ENCODE measurements at places on chromosomes 12 and 14. TPM values are rescaled to one million over a fixed set of nuclear protein-coding genes. Genes with fewer than 3 reads are reported as not detected.
A peak's percentile ranks its signal among the peaks of the same experiment; 100 is the strongest.

DNA sequence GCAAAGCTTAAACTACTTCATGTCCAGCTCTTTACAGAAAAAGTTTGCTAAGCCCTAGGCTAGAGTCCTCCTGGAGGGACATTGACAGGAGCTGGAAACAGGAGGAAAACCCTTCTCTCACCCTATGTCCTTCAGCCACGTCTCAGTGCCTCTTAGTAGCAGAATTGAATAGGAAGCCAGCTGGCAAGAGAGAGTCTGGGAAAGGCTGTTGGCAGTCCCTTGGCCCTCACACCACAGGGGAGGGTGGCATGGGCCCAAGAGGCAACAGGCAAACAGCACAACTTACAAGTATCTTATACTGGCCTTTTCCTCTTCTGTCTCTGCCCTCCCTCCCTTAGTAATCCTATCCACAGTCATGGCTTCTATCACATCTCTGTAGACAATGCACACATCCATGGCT lies 27.7 kb upstream of the DHRS2 start:
- DNase-seq: no peak

DNA sequence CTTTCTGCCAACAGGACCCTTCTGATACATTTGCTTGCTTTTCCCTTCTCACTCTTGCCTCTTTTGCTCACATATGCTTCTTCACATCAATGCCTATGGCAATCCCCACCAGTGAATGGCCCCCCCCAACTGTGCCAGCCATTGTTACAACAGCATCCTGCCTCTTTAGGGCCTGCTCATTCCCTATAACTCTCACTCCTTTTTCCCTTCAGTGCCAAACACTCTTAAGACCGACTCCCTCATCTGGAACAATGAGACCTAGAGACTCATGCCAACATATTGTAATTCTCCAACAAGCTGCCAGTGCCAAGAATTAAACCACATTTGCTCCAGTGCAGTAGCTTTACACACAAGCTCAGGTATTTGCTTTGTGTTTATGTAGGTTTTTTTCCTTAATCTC lies 189.0 kb downstream of the SOX5 start:
- no peak for DNase-seq

DNA sequence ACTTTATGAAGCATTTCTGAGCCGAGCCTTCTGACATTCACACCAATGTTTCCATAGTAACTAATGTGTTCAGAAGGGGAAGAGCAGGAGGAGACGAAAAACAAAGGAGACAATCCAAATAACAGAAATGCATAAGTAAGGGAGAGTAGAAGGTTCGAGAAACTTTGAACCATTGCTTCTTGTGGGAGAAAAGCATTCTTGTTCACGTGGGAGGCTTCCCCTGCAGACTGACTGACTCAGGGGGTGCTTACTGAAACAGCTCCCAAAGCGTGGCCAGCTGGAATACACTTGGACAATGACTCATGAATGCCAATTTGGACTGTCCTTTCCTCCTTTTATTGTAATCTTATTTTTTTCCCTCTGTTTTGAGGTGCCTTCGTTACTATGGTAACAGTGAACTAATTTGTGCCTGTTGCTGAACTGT lies 73.9 kb downstream of the NEDD1 start:
- DNase-seq: peak; percentile 88

DNA sequence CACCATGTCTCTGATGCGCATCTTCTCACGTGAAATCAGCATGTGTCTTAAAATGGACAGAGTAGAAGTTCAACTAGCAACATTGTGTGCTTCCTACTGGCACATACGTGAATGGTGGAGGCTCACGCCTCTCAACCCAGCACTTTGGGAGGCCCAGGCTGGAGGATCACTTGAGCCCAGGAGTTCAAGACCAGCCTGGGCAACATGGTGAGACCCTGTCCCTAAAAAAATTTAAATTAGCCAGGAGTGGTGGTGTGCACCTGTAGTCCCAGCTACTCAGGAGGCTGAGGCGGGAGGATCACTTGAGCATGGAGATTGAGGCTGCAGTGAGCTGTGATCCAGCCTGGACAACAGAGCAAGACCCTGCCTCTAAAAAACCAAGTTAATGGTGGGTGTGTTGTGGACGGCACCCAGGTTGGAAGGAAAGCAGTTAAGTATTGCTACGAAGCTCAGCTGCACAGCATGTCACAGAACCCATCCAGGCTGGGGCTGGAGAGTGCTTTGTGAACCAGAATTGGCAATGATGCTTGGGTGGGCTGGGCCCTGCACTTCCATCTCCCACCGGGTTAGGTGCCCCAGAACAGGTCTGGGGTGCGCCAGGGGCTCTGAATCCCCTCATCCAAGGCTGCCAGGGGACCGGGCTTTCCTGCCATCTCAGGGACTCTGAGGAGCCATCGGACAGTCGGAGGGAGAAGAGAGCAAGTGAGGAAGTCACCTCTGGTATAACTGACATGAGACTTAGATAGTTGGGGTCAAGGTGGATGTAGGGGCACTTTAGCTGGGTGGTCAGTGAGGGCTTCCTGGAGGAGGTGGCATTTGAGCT lies 33.0 kb upstream of the ULK1 start:
- no peak for DNase-seq

Gene MYRFL
- not detected for total RNA-seq

Data from LHCN-M2 (cell line).